ENCODE measurements at places on chromosomes 7 and 10. TPM values are rescaled to one million over a fixed set of nuclear protein-coding genes. Genes with fewer than 3 reads are reported as not detected.

FFAR4 gene
- not detected for total RNA-seq

RHOBTB1 gene
- 16.7 TPM for total RNA-seq

TMEM225B gene
- 0.23 TPM for total RNA-seq

CAV2 gene
- total RNA-seq = 196 TPM

AOAH gene
- total RNA-seq = 0.70 TPM

HOXA3 gene
- 0.12 TPM for total RNA-seq

GCK gene
- 0.80 TPM for total RNA-seq

LEP gene
- 1.7 TPM for total RNA-seq

SH2B2 gene
- 0.83 TPM for total RNA-seq

SFRP5 gene
- total RNA-seq = 1.1 TPM

BPGM gene
- total RNA-seq = 16.2 TPM

COL26A1 gene
- 0.50 TPM for total RNA-seq

TUBB8 gene
- total RNA-seq = not detected

TSPAN12 gene
- 35.2 TPM for total RNA-seq

BMPR1A gene
- total RNA-seq = 47.3 TPM

CYP3A5 gene
- total RNA-seq = not detected

OR13A1 gene
- total RNA-seq = not detected

OGDHL gene
- total RNA-seq = 3.0 TPM

BICC1 gene
- total RNA-seq = 4.1 TPM

GJD4 gene
- total RNA-seq = not detected

ACBD7 gene
- total RNA-seq = not detected

RPEL1 gene
- total RNA-seq = not detected

DNAJC9 gene
- total RNA-seq = 5.6 TPM

LIPN gene
- 0.46 TPM for total RNA-seq

TAC1 gene
- not detected for total RNA-seq

SUN3 gene
- not detected for total RNA-seq

HMX2 gene
- total RNA-seq = not detected

FOXI2 gene
- 0.34 TPM for total RNA-seq

DLD gene
- total RNA-seq = 257 TPM

CUZD1 gene
- 0.26 TPM for total RNA-seq

CADPS2 gene
- total RNA-seq = 5.7 TPM

PODXL gene
- total RNA-seq = 43.7 TPM

SGCE gene
- total RNA-seq = 31.1 TPM

SFRP4 gene
- total RNA-seq = 0.27 TPM

PPA1 gene
- total RNA-seq = 47.1 TPM

SCIN gene
- total RNA-seq = 0.53 TPM

PTN gene
- 6.6 TPM for total RNA-seq

HOXA9 gene
- not detected for total RNA-seq

FGFBP3 gene
- total RNA-seq = 0.67 TPM

All from heart right ventricle (tissue), 16 donors.